ENCODE measurements at places on chromosomes 1 and 21.
A peak's percentile ranks its signal among the peaks of the same experiment; 100 is the strongest.

GRCh38 chr1:154326546-154327465, 1.5 kb downstream of the ATP8B2 start:
- no peak for DNase-seq

DNA sequence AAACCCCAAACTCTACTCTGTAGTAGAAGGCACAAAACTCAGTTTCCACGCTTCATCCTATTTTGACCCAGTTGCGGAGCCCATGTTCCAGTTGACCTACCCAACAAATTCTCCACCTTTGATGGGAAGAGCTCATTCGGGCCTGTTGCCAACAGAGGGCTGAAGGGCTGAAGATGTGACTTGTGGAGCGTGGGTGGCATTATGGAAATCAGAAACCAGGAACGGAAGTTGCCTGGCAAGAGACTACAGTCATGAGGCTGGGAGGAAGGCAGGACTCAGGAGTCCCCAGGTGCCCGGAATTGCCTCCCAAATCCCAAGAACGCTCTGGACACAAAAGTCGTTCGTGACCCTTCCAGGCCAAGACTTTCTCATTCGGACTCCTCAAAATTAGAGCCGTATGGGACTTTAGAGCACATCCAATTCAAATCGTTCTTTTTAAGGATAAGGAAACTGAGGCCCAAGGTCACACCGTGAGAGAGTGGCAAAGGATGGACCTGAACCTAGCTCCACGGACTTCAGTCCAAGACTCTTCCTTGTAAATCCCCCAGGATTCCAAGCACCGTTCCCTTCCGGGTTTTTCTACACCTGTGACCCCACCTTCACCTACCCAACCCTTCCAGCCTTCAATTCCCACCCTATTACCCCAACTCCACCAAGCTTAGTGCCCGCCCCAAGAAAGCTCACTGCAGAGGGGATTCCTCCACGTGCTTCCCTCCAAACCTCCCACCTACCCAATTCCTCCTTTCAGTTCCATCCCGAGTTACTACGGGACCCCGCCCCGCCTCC, 739 bp downstream of the SMG5 start:
- DNase-seq = no peak

DNA sequence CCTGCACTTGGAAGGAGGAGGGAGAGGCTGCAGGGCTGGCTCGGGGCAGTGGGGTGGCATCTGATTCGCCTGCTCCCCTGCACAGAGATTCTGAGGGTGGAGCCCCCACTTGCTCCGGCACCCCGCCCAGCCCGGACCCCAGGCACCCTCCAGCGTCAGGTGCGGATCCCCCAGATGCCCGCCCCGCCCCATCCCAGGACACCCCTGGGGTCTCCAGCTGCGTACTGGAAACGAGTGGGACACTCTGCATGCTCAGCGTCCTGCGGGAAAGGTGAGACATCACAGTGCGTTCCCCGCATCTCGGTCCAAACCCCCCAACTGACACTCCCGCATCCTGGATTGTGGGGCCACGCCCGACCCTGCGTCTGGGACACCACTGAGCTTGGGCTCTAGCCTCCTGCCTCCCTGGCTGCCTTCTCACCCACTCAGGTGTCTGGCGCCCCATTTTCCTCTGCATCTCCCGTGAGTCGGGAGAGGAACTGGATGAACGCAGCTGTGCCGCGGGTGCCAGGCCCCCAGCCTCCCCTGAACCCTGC, 7.9 kb downstream of the ADAMTSL4 start:
- no peak for DNase-seq

GRCh38 chr1:22930240-22930912, 42.3 kb downstream of the LACTBL1 start:
- DNase-seq = no peak

DNA sequence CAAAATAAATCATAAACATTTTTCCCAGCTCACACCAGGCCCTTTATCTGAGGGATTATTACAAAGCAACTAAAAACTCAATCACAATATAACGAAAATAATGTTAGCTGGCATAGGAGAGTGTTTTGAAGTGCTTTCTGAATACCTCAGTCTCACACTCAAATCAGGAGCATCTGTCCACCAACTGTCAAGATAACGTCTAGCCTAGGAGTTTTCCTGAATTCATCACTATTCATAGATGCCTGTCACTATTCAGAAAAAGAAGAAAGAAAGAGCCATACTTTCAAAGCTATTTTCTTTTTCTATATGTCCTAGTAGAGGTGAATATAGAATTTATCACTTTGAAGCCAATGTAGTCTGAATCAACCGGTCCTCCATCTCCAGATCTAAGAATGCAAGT, 127.0 kb downstream of the AKT3 start:
- no peak for DNase-seq

- DNase-seq = peak; percentile 44
Measured at GRCh38 chr1:44390277-44390676, 14.8 kb upstream of the RNF220 start.

DNA sequence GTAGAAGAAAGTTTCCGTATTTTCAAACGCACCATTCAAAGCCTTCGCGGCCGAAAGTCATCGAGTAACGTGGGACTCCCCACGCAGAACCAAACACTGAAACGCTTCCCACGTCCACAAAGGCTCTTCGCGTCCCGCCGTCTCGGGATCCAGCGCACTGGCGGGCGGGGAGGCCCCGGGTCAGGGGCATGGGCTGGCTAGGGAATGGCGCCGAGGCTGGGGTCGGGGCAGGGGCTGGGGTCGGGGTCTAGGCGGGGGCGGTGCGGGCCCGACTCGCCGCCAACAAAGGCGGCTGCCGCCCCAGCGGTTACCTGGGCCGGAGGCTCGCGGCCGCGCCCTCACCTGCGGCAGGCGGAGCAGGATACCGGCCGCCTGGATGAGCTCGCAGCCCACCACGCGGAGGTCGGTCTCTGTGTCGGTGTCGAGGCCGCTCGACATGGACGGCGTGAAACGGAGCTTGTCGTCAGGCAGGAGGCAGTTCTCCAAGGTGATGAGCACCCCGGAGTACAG, 403 bp downstream of the CCNL2 start:
- no peak for DNase-seq

DNA sequence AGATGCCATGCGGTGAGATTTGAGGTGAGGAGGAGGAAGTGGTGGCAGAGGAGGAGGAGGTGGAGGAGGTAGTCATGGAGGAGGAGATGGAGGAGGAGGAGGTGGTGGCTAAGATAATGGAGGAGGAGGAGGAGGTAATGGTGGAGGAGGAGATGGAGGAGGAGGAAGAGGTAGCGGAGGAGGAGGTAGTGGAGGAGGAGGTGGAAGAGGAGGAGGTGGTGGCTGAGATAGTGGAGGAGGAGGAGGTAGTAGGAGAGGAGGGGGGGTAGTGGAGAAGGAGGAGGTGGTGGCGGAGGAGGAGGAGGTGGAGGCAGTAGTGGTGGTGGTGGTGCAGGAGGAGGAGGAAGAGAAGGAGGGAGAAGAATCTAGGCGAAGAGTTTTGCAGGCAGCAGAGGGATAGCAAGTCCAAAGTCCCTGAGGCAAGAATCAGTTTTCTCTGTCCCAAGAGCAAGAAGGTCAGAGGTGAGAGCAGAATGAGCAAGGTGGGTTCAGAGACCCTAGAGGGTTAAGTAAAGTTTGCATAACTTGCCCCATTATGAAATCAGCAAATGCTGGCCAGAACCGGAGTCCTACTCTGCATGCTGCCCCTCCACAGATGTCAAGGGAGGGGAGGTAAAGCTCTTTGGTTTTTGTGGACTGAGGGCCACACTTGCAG, 38.9 kb upstream of the GNPAT start:
- no peak for DNase-seq

DNA sequence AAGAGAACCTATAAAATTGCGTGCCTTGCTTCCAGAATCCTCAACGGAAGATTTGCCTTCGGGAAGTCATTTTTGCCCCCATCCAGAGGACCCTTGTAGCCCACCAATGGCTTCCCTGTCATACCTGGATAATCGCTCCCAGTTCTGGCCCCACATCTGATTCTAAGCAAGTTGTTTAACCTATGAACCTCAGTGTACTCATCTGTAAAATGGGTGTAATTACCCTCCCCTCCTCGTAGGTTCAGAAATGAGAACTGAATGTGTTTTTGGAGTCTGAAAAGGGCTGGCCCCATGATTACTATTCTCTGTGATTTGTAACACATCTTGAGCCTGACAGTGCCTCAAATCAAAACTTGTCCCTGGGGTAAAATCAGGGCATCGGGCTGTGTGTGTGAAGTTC, 81.6 kb upstream of the TMEM51 start:
- no peak for DNase-seq
